ENCODE measurements at places on chromosomes 6 and 20.
A peak's percentile ranks its signal among the peaks of the same experiment; 100 is the strongest.

DNA sequence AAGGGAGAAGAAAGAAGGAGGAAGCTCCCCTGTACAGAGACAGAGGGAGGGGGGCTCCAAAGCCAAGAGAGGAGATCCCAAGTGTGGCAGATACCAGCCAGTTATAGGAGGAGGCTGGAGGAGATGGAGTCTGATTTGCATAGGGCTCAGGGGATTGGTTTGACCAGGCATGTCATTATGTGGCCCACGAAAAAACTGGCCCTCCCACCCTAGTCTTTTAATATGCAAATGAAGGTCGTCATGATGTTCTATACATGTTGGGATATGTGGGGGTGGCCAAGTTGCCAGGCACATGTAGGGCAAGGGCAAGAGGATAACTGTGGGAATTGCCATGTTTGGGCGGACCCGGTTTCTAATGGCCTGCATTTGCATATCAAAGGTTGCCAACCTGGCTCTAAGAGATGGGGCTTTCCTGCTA lies 17.6 kb upstream of the ZFP64 start:
- DNase-seq, result no peak

- DNase-seq, result peak; percentile 64
Observed at GRCh38 chr6:161169696-161170095, 104.2 kb downstream of the AGPAT4 start.

GRCh38 chr6:85405175-85405852 lies 44.6 kb upstream of the NT5E start:
- DNase-seq, result no peak

DNA sequence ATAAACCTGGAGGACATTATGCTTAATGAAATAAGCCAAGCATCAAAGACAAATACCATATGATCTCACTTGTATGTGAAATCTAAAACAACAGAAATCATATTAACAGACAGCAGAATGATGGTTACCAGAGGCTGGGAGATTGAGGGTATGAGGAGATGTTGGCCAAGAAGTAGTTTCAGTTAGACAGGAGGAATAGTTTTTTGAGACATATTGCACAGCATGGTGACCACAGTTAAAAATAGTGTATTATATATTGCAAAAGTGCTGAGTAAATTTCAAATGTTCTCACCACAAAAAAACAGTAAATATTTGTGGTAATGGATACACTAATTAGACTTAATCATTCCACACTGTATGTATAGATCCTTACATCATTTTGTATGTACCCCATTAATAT lies 1.8 kb downstream of the GABRR1 start:
- no peak for DNase-seq

DNA sequence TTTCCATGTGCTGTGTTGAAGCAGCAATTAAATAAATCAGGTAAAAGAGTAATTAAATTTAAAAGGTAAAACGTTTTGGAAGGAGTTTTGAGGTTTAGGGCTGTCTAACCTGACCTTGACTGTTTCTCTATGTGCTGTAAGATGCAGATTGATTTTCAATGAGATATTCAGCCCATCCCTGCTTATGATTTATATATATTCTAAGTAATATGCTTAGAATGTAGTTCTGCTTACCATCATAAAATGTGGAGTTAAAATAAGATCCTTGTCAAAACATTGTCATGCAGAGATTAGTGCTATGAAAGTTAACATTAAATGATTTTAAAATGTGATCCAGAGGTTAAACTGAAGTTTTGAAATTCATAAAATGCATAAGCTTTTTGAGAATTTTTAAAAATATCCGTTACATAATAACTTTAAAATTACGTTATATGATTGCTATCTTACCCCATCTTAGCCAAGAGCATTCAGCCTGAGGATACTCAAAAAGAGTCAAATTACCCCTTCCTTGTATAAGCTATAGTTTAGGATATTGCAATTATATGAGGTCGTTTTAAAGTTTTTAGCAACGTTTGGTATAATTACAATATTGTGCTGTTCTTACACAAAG lies 122.5 kb downstream of the MTHFD1L start:
- no peak for DNase-seq

- no peak for DNase-seq
Observed at GRCh38 chr6:154343473-154344308, 12.9 kb downstream of the IPCEF1 start.

DNA sequence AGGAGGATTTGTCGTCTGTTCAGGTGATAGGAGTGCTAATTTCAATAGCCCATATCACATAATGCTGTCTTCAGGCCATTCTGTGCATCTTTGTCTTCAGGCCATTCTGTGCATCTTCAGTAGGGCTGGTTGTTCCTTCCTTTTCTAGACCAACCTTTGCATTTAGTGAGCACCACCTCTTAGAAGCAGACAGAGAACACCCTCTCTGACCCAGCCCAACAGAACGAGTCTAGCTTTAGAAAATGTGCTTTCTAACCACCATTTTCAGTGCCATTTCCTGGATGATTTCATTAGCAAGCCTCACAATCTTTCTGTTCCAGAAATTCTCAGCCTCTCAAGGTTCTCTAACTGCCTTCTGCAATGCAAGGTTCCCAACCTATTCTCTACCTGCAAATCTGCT lies 215.3 kb upstream of the KCNQ5 start:
- DNase-seq, result no peak

DNA sequence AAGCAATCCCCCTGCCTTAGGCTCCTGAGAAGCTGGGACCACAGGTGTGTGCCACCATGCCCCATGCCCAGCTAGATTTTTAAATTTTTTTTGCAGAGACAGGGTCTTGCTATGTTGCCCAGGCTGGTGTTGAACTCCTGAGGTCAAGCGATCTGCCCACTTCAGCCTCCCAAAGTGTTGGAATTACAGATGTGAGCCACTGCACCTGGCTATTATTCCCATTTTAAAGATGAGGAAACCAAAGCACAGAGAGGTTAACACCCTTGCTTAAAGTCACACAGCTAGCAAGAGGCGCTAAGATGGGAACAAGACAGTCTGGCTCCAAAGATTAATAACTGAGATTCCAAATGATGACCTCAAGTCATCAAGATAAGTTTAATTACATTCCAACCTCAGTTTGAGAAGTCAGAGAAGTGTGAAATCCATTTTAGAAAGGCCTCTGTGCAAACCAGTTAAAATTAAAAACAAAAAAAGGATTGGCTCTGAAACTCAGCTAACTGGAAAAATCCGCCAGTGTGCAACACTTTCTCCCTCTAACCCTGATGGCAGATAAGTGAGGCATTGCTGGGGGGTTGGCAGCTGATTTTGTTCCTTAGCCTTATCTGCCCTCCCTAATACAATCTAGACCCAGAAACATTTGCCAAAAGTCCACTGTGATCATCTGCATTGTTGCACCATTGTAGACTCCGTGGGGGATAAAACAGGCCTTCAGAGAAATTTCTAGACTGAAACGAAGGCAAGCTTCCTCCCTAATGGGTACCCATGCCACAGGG lies 55.5 kb downstream of the CPNE5 start:
- DNase-seq, result no peak

GRCh38 chr20:58986286-58986967 lies 5.4 kb downstream of the NELFCD start:
- no peak for DNase-seq

GRCh38 chr6:129096651-129097290 lies 213.8 kb downstream of the LAMA2 start:
- DNase-seq, result no peak

DNA sequence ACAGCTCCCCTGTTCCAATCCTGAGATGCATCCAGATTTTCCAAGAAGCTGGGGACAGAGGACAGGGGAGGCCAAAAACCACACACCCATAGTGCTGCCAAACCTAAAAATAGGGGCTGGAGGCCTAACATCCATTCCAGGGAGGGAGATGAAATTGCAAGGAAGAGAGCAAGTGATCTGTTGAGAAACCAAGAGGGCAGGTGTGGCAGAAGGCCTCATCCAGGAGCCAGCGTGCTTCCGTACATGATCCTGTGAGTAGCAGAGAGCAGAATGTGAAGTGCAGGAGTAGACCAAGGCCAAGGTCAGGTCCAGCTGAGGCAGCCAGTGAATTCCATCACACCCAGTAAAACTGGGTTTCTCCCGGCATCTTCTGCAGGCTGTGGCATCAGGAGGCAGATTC lies 167.7 kb upstream of the RIN2 start:
- DNase-seq, result no peak

- no peak for DNase-seq
Observed at GRCh38 chr6:113619077-113619476, 238.1 kb upstream of the MARCKS start.

- no peak for DNase-seq
Observed at GRCh38 chr20:59221049-59221706, 57.6 kb downstream of the ZNF831 start.

DNA sequence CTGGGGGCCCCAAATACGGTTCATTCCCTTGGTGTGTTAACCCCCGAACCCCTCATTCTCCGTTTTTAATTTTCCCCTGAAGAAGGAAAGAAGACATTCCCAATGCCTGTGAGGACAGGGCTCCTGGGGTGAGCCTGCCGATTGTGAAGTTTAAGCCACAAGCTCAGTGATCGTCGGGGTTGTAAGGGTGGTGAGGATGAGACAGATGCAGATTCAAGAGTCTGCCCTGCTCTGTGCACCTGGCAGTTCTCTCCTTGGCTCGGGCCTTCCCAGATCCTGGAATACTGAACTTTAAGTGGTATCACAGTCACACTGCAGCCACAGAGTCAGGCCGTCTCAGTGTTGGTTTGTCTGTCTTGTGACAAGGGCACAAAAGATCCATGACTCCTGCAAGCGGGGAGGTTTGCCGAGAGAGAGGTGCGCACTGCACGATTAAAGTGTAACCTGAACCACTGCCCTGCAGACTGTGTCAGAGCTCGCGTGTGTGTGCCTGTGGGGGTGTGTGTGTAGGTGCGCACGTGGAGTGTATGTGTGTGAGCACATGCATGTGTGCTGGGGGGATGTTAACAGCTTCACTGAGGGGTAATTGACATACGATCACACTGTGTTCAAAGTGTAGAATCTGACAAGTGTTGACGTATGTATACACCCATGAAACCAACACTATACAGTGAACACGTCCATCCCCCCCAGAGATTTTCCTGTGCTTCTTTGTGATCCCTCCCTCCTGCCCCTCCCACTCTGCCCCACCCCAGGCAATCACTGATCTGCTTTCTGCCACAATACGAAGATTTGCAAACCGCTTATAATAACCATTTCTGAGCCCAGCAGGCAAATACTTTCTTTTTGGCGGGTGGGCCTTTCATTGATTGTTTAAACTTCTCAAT lies 38.9 kb downstream of the RPP40 start:
- DNase-seq, result no peak
